GM23338 (cell line): ENCODE measurements at places on chromosomes 11 and 22. TPM values are rescaled to one million over a fixed set of nuclear protein-coding genes. Genes with fewer than 3 reads are reported as not detected.
A peak's percentile ranks its signal among the peaks of the same experiment; 100 is the strongest.

DNA sequence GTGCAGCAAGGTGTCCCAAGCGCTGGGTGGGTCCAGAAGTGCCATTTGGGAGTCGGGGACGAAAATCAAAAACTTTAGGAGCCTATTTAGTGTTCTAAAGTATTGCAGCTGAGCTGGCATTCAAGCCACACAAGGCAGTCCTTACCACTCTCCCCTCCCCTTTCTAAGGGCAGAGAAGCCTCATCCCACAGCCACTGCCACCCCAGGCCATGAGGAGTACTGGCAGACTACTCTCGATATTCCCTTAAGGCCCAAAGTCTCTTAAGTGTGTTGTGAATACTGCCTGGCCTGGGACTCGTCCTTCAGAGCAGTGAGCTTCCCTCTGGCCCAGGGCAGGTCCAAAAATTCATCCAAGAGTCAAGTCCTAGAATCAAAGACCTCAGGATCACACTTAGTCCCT is 7.8 kb downstream of the FANCF start:
- DNase-seq = peak; percentile 27

DNA sequence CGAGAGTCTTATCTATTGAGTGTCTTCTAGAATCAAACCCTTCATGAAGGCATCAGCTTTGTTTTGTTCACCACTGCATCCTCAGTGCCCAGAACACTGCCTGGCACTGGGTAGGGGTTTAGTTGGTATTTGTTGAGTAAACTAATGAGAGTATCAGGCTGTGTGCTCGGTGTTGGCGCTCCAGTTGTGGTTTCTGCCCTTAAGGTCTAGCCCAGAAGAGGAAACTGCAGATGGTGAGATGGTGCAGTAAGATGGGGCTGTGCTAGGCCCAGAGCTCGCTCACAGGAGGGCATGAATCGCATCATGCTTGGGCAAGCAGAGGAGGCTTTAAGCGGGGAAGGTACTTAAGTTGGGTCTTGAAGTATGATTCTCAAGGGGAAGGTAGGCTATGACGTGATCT is 97.2 kb downstream of the FBXO7 start:
- no peak for DNase-seq

GRCh38 chr11:128254941-128255340 is 332.4 kb downstream of the ETS1 start:
- DNase-seq = no peak

DNA sequence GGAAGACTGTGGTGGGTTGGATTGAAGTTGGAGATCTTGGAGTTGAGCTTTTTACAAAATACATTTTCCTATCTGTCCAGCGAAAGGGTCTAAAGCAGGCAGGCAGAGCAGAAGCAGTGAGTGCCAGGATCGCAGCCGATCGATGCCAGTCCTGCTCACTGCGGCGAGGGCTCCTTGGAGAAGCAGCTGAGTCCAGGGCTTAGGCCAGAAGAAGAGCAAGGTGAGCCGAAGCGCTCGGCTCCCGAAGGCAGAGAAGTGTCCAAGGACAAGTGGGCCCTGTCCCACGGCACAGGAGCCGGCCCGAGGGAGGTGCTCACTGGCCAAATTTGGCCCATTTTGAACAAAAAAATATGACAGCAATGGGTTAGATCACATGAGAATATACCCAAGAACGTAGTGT is 637.8 kb downstream of the BRD1 start:
- DNase-seq = no peak

- DNase-seq = no peak
These were observed 6.9 kb upstream of the NEAT1 start for GRCh38 chr11:65415499-65416340.

DNA sequence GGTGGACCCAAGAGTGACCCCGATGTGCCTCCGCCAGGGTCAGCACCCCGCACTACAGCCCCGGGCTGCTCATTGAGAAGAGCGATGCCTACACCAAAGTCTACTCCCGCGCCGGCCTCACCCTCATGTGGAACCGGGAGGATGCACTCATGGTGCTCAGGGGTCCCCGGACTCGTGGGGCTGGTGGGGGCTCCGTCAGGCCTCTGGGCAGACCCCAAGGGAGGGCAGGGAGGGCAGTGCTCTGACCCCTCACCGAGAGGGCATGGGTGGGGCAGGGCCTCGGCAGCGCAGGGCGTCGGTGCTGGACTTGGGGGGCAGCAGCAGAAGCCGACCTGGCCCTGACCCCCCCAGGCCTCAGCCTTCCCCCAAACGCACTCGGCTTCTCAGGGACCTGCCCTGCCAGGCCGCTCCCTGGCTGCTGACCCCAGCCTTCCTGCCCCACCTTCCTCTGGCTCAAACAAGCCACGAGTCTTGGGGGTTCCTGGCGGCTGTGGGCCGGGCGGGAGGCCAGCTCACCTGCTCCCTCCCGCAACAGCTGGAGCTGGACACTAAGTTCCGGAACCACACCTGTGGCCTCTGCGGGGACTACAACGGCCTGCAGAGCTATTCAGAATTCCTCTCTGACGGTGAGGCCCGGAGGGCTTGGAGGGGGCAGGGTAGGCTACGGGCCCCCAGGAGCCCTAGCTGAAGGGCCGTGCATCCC is 2.9 kb downstream of the MUC2 start:
- no peak for DNase-seq

DNA sequence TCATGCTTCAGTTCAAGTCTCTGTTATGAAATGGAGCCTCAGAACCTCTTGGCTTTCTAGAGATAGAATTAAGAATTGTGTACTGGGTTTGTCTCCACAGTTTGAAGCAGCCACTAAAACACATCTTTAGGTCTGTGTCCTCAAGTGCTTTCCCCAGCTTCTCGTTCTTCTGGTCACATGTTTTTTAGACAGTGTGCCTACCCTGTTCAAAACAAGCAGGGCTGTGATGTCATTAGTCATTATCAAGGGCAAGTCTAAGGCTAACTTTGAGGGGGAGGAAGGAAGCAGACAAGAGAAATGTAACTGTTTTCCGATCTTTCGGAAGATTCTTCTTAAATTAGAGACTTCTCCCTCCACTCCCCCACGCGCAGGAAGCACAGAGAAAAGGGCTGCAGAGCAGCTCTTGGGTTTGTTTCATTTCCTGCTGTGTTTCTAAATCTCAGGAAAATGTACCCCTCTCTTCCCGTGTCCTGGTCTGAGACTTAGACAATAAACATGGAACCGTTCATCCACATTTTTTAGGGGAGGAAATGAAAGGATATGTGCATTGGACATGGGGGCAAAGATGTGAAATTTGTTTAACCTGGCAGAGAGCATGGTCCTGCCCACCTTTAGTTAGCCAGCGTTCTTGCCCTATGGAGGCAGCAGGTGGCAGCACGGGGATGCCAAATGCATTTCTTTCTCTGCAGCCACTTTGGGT is 3.1 kb downstream of the AKIP1 start:
- peak; percentile 78 for DNase-seq

DNA sequence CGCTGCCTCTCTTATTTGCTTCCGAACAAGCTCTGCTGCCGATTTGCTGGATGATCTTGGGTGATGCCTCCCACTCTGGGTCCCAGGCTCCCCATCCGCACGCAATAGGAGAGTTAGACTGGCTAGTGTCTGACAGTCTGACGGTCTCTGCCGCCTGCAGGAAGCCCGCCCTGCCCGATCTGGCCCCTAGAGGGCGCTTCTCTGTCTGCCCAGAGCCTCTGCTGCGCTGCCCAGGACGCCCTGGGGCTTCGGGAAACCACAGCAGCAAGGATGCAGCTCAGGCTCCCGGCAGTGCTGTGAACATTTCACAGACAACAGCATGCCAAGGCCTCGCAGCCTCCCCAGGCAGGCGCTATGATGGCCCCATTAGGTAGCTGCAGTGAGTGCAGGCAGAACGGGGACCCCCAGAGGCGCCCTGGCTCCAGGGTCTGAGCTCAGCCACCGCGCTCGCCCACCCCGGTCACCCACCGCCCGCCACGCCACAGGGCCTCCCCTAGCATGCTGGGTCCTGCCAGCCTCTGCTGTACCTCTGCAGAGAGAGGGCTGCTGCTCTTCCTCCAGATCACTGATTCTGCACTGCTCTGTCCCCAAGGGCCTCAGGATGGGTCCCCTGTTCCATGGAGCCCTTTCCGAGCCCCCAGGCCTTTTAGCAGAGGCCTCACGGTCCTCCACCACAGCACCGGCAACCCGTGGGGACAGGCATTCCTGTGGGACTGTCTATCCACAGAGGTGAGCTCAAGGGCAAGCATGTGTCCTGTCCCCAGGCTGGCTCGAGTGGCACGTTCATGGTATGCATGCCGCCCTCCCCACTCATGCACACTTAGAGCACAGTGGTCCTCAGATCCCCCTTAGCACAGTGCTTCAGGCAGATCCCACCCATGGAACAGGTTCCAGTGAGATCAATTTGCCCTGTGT is 4.3 kb upstream of the BAIAP2L2 start:
- peak; percentile 89 for DNase-seq

GRCh38 chr11:118572981-118573550 is 857 bp downstream of the ARCN1 start:
- peak; percentile 12 for DNase-seq

DNA sequence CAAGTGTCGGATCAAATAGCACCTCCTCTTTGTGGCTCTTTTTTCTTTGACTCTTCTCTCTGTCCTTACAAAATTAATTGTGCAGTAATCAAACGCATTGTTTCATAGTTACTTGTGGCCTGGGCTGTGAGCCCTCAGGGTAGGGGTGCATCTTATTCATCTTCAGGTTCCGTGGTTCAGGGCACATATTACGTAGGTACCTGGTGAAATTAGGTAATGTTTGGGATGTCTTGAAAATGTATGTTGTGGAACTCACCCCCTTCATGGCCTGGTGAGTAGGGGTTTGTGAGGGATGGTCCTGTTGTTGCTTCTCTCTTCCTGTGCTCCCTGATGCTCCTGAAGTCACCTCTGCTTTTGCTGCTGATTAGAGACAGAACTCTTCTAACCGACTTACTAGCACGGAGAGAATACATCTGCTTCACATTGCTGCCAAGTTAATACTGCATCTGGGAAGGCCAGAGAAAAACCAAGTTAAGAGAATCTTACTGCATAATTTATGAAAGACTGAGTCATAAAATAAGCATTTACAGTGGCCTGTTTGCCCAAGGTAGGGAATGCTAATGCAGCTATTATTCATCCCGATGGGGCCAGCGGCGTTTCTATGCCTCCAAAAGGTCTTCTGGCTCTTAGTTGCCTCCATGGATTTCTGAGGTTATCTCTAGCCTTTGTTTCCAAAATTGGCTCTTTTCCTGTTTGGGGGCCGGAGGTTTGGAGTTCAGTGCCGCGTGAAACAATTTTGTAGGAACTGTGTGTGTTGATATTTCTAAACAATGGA is 66.9 kb downstream of the TBC1D22A start:
- no peak for DNase-seq

GRCh38 chr11:80432057-80432456 is 991.2 kb upstream of the TENM4 start:
- DNase-seq = no peak

DNA sequence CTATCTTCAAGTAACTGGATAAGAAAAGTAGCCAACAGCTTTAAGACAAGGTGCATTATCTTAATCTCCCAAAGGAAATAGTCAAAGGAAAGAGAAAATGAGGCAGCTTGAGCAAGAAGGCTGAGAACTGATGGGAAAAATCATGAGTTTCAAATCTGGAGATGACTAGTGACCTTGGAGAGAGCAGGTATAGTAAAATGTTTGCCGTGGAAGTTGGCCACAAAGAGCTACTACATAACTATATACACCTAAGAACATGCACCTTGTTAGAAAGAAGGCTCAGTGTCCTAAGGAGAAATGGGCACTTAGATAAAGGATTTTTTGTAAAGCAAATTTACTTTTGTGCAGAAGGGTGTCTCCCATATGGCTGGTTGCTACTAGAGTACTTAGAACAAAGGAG is 80.8 kb upstream of the FSHB start:
- no peak for DNase-seq

- DNase-seq = no peak
These were observed 26.6 kb upstream of the MYRF start for GRCh38 chr11:61725781-61726231.

DNA sequence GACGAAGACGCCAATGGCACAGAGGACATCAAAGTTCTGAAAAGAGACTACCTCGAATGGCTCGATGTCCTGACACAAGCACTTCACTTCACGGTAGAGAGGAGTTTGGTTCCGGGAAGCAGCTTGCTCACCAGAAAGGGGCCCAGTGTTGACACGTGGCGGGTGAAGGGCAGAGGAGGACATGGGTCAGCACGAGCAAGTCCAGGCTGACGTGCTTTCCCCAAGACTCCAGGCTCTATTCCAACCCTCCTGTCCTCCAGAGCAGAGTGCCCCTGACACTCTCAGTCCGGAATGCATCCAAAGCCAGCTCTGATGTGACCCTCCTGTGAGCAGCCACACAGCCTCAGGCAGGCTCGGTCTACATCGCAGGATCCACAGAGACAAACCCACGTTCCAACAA is 77.5 kb upstream of the BID start:
- no peak for DNase-seq

DNA sequence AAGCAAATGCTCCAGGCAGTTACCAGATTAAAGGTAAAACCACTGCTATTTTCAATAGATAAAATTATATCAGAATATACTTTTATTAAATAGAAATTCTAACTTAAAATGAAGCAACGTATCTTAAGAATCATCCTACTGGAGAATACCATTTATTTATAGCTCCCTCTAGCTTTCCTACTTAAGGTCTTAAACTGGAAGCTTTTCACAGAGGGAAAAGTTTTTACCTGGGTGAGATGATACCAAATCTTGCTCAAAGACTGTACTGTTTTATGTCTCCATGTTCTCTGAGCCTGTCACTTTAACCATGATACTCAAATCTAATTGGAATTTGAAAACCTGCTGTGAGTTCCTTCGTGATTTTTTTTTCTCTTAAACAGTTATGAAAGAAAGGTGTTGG is 291.8 kb downstream of the AASDHPPT start:
- DNase-seq = no peak

DNA sequence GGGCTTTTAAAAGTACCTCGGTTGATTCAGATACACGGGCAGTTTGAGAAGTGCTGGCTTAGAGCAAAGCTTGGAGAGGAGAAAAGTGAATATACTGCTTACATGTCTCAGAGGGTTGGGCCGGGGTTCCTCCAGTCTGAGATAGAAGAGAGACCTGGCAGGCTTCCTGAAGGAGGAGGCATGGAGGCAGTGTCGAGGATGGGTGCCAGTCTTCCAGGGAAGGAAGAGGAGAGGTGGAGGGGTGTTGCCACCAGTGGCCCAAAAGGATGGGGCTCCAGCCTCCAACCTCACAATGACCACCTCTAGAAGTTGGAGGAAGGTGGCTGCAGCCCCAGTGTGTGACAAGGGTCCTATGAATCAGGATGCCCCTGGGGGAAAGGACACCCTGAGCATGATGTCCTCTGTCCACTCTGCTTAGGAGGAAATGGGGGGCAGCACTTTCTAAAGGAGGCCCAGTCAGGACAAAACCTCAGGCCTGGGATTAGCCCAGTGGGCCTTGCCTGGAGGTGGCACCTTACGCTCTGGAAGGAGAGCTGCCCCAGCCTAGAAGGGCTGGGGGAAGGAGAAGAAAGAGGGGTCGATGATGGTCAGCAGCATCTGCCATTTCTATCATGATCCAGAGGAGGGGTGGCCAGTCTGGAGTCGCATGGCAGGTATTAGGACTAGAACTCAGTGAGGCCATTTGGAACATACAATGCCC is 65.2 kb downstream of the CD82 start:
- DNase-seq = no peak

The TCF20 gene
- polyA plus RNA-seq = 6.4 and 6.6 TPM in 2 replicates

The ZNHIT2 gene
- 17.7 and 18.3 TPM in 2 replicates for polyA plus RNA-seq

The EI24 gene
- polyA plus RNA-seq = 132 and 135 TPM in 2 replicates

The PRG2 gene
- not detected in 2 replicates for polyA plus RNA-seq

The FREY1 gene
- not detected in 2 replicates for polyA plus RNA-seq

The MMP1 gene
- not detected in 2 replicates for polyA plus RNA-seq

The ZDHHC8 gene
- 13.7 and 22.1 TPM in 2 replicates for polyA plus RNA-seq

The DEUP1 gene
- polyA plus RNA-seq = 1.7 and 2.1 TPM in 2 replicates

The OR2AG1 gene
- polyA plus RNA-seq = 0.07 and 0.16 TPM in 2 replicates

The CRYBA4 gene
- 1.2 and 1.5 TPM in 2 replicates for polyA plus RNA-seq
